ENCODE measurements at places on chromosomes 4 and X.

DNA sequence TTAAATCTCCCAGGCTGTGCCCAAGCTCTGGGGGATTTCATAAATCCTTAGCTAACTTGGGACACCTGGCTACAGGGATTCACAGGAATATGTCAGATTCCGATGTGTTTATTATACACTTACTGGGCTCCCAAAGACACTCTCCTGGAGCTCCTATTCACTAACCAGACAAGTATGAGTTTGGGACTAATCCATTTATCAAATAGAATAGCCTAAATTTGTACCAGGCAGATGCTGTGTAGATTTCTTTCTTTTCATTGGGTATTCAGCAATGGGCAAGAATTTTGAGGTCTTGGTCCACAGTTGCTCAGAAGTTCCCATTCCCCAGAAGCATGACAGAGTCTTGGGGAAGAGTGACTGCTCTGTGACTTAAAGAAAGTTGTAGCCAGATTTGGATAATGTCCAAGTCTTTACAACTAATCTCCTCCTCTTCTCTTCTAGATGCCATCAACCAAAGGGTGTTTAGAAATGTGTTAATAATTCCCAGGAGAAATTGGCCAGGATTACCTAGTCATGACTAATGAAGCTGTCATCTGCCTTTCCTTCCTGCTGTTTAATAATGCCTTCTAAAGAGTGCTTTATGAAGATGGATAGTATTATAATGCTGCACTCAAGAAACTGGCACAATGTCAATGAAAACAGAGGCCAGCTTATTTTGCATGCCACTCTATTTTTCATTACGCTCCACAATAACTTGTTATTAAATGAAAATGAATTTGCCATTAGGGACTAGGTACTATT lies 120.9 kb downstream of the CHIC2 start:
- DNase-seq = no peak

DNA sequence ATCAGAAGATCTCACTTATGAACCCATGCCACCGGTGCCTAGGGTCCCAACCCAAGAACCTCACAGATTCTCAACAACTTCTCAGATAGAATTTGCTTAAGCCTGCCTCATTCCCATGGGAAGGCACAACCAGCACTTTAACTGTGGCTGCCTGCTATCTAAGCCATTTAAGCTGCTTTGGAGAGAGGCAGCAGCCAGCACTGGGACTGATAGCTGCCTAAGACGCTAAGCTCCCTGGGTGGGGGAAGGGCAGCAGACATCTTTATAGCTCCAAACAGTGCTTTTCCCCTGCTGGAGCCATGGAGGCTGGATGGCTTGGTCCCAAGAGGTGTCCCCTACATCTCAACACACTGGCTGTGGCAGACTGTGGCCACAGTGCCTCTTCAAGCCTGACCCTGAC lies 1268.6 kb downstream of the FAM133A start:
- peak; percentile 6 for DNase-seq

GRCh38 chr4:98908182-98908581 lies 20.8 kb downstream of the EIF4E start:
- no peak for DNase-seq

DNA sequence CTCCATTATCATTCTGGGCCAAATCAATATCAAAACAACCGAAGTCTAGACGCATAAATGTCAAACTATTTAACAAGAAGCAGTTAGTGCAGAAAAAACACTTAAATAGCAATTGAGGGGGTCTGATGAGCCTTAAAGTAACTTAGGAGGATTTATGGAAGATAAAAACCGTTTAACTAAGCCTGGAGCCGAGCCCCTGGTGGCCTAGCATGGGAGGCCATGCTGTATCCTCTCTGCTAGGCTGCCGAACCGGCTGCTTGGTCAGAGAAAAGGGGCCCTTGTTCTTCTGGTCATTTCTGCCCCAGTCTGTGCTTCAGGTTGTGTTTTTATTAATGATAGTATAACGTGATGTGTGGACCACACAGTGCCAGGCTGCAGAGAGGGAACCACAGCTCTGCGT lies 72.4 kb downstream of the CPZ start:
- DNase-seq = peak; percentile 60

DNA sequence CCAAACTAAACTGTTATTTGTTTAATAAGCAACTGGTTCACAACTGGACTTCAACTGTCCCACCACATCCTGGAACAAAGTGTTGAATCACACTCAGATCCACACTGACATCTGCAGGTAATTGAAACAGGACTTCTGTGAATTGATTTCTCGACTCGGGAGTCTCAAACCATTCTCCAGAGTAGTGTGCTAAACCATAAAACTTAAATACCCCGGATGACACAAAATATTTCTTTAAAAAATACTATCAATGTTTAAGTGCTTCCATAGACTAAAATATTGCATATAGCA lies 95.4 kb upstream of the PLAC1 start:
- peak; percentile 39 for DNase-seq

DNA sequence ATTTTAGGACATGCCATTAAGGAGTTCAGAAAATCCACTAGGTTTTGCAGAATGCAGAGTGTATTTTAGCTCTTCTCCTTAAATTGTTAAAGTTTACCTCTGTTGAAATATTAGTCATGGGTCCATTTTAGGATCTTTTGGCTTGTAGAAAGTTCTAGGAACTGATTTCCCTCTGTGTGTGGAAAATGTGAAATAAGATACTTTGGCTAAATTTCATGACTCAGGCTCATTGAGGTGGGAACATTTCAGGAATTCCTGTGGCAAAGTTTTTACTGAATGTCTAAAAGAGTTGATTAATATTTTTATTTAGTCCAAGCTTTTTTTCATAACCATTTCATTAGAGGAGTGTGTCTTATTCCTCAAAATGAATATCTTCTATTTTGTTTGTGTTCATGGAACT lies 7.0 kb downstream of the FHIP1A start:
- peak; percentile 62 for DNase-seq

GRCh38 chrX:121146059-121146628 lies 98.7 kb downstream of the GLUD2 start:
- DNase-seq = no peak

DNA sequence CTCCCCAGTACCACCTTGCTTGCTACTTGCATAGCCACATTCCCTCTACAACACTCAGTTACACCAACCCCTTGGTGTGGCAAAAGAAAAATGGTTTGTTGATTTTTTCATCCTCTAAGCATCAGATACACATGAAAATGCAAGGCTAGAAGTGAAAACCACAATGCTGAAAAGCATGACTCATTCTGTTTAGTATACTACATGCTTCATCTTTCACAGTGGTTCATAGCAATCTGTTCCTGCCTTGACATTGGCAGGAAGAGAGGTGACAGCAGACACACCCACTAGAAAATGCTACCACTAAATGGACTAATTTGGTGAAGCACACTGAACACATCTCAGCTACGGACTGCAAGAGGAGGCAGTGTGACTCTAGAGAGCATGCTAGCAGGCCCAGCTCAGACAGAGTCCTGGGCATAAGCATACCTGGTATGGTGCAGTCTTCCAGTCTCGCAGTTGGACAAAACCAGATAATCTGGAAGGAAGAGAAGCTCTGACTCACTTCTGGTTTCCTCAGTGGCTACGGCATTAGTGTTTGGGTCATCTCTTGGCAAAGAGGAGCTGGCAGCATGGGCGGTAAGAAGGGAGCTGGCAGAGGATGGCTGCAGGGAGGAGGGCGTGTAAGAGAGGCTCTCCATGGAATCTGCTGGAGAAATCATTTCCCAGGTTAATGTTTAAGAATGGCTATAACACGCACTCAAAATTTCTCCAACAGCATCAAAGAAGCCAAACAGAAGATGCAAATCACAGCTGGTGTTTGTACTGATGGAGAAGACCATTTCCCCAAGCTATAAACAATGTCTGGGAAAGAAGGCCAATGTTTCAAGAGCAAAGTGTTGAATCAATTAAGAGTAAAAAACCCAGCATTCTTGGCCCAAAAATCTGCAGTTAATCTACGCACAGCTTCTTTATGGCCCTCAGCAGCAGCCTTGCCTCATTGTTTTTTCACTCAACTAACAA lies 37.8 kb downstream of the GAB3 start:
- peak; percentile 53 for DNase-seq

GRCh38 chrX:118228041-118228440 lies 111.4 kb upstream of the KLHL13 start:
- DNase-seq = no peak

- no peak for DNase-seq
These were observed 924.0 kb upstream of the INTU start for GRCh38 chr4:126708716-126709115.

- DNase-seq = no peak
These were observed 64.1 kb upstream of the ATXN3L start for GRCh38 chrX:13383907-13384306.

DNA sequence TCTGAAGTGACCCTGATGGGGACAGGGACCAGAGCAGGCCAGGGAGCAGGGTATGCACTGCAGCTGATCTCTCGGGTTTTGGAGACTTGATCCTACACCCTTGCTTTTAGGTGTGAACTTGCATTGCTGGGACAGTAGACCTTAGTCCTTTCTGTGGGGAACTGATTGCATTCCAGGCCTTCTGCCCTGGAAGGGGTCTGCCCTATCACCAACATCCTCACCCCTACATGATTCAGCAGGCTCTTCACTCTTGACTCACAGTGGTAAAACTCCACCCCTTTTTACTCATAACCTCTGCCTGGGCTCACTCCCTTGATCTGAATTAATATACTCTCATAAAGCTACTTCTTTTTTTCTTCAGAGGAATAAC lies 6.6 kb upstream of the DDX60L start:
- peak; percentile 65 for DNase-seq

DNA sequence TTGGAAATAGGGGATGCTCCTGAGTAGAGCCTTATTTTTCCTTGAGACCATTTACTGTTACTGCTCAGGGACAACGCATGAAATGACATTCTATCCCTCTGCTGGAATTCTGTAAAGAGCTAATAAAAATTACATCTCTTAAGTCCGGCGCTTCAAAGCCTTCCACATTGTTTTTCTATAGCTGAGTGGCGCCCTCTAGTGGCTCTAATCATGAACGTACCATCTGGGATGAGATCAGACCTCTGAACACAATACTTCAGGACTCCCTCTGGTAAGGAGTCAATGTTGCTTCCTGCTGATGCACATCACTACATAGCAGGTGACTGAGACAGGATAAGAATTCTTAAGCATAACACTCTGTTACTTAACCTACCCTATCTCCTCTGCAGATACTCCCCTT lies 6.0 kb downstream of the HMGN5 start:
- DNase-seq = peak; percentile 36

- DNase-seq = no peak
These were observed 31.5 kb upstream of the NUDT6 start for GRCh38 chr4:122953924-122954323.

DNA sequence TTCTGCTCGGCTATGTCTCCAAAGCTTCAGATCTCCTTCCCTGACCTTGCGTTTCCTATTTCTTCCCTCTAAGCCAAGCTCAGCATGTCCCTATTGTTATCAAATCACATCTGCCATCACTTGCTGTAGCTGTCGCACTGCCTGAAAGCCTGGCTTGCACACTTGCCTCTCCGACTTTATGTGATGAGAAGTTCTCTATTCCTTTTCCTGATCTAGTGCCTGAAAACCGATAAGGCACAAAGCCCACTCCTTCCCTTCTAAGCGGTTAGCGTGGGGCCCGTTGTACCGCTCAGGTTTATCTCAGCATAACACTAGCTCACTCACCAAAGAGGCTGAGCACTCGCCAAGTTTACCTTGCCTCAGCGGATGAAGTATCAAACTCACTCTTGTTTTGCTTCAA lies 816 bp downstream of the NMU start:
- no peak for DNase-seq

DNA sequence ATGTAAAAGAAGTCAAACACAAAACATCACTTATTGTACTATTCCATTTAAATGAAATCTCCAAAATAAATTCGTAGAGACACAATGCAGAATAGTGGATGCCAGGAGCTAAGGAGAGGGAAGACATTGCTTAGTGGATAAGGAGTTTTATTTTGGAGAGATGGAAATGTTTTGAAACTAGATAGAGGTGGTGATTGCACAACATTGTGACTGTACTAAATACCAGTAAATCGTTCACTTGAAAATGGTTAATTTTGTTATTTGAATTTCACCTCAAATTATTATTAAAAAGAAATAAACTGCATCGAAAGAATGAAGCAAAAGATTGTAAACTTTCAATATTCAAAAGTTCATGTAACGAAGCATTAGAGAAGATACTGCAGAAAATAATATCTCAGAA lies 9.7 kb upstream of the ACSL4 start:
- no peak for DNase-seq

DNA sequence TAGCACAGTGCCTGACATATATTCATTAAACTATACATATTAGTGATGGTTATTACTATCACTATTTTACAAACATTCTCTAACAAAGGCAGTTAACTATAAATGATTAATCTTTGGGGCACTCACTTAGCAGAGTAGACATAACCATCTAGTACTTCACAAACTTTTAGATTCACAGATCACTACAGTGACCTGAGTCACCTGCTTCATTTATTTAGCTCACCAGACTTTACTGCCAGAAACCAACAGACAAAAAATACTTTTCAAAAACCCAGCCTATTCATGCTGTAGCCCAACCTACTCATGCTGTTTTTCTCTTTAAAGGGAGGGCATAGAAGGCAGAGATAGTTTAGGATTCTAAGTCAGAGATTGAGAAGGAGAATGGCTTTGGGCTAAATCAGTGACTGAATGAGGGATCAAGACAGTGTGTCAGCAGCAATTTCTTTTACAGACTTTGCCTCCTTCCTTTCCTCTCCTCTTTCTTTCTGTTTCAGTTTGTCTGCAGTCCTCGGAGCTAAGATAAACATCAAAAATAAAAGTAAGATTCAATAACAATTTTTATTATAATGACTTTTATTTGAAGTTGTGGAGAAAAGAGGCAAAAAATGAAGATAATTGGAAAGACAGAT lies 34.7 kb upstream of the PDE5A start:
- no peak for DNase-seq

DNA sequence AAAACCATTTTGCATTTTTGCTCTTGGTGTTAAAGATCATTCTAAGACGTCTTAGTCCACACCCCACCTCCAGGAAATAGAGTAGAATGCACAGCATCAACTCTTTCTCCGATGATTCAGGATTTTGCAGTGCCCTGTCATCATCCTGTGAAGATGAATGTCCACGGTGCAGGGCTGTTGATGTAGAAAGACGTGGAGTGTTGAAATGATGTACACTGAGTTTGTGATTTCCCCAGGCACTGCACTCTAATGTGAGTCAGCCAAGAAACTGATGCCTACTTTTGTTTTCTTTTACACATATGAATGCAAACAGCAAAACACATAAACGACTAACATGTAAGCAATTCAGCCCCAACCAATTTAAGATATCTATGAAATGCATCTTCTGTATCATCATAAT lies 10.5 kb downstream of the LGI2 start:
- no peak for DNase-seq

GRCh38 chr4:168717847-168718246 lies 221.0 kb downstream of the PALLD start:
- DNase-seq = peak; percentile 42

GRCh38 chr4:94516999-94517398 lies 65.3 kb downstream of the PDLIM5 start:
- DNase-seq = no peak

- no peak for DNase-seq
These were observed 84.8 kb upstream of the ZNF827 start for GRCh38 chr4:146023334-146023967.

Data from osteoblast (primary cell).